ENCODE measurements at places on chromosomes 4 and X.

DNA sequence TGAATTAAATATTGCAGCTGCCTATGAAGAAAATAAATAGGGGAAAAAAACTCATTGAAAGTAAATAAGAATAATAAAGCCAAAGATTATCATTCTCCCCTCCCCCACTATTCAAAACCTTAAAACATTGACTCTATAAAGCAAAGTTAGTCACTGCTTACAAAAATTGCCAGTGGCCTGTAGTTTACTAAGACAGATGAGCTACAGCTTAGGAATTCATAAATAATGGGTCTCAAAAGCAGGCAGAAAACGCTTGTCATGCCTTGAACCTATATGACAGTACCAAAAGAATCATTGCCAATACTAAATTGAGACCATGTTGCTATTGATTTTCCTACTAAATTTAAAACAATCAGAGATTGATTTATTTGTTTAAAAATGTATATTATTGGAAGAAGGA, 78.9 kb downstream of the SLC10A7 start:
- DNase-seq, result no peak

DNA sequence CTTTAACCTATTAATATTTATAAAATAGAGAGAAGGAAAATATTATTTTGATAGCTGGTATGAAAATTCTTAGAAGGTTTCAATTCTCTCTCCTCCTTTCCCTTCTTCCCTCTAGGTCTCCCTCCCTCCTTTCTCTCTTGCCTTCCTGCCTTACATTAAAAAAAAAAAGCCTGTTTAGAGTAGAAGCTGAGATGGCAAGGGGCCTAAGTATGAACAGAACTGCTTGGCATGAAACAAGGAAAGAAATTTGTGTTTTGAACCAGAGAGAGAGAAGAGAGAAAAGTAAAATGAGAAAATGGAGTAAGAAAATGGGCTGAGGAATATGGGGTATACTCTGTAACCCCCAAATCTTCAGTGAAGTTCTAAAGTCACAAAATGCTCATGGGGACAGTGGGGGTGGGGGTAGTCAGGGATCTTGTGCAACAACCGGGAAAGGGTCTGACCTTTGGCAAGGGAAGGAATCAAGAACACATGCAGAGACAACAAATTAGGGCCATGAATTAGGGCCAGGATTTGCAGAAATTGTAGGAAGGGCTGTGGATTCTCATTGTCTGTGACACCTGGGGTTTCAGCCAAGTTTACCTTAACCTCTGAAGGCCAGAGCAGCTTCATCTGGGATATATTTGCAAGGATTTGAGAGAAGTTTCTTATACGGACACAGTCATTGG, 30.6 kb downstream of the SUPT20HL2 start:
- DNase-seq, result no peak

DNA sequence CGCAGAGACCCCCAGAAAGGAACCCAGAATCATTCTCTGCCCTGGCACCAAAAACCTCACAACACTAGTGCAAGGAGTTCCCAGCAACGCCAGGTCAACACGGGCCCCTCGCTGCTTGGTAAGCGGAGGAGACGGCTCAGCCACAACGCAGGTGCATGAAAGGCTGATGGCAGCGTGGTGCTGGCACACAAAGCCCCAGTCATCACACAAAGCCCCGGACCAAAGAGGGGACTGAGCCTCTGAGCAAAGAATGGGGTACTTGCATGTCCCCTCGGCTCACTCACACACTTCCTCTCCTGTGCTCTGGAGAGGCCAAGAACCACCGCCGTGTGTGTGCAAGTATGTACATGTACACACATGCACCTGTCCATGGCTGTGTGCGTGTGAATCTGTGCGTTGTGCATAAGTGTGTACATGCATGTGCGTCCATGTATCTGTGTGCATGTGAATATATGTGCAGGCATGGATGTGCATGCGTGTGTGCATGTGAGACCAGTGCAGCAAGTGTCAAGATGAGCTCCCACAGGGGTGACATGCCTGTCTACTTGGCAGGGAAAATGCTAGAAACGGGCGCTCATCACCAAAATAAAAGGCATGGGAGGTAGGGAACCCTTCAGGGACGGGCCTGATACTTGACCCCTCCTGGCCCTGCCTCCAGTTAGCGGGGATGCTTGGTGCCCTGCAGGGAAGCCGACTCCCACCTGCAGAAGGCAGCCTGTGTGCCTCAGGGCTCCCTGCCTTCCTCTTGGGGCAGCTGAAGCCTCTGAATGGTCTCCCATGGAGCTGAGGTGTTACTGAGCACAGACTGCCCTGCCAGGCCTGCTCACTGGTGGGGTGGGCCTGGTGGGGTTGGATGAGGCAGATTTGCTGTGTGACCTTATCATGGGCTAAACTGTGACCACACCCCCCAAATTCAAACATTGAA, 60.4 kb downstream of the ZFYVE28 start:
- no peak for DNase-seq

DNA sequence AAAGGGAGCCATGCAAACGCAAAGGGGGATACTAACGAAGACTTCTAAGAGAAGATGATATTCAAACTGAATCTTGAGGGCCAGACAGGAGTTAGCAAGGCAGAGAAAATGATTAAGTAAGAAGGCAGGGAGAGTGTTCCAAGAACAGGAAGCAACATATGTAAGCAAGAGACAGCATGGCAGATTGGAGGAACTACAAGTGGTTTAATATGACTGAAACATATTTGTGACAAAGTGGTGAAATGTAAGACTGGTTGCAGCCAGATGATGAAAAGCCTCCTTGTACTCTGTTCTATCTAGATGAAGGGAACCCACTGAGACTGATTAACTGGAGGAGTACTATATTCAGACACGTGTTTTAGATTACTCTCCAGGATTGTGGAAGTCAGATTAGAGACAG, 116.6 kb upstream of the DIAPH2 start:
- DNase-seq, result peak; percentile 48

Data from spinal cord (tissue), 10 donors.